Neural cell (in vitro differentiated cells): ENCODE measurements at places on chromosomes 11 and 22. TPM values are rescaled to one million over a fixed set of nuclear protein-coding genes. Genes with fewer than 3 reads are reported as not detected.

The RBMXL2 gene
- polyA plus RNA-seq: not detected in 2 replicates

The C11orf91 gene
- polyA plus RNA-seq: not detected in 2 replicates

The OR8G1 gene
- not detected in 2 replicates for polyA plus RNA-seq

The CRYBB1 gene
- polyA plus RNA-seq: not detected in 2 replicates

The CARD16 gene
- polyA plus RNA-seq: not detected in 2 replicates

The POU2AF2 gene
- not detected in 2 replicates for polyA plus RNA-seq

The MYO7A gene
- 0.30 and 0.61 TPM in 2 replicates for polyA plus RNA-seq

The OR8D1 gene
- not detected in 2 replicates for polyA plus RNA-seq

The SLC7A4 gene
- not detected in 2 replicates for polyA plus RNA-seq

The DGCR8 gene
- 48.9 and 52.3 TPM in 2 replicates for polyA plus RNA-seq

The OR51B2 gene
- not detected in 2 replicates for polyA plus RNA-seq

The WNT7B gene
- 0.16 and 0.24 TPM in 2 replicates for polyA plus RNA-seq

The LRRC74B gene
- polyA plus RNA-seq: not detected in 2 replicates

The PYGM gene
- polyA plus RNA-seq: 0.14 and 0.43 TPM in 2 replicates

The EMID1 gene
- polyA plus RNA-seq: 14.1 and 22.2 TPM in 2 replicates

The BEST1 gene
- polyA plus RNA-seq: 6.4 and 7.7 TPM in 2 replicates

The NXPE2 gene
- polyA plus RNA-seq: 0.20 TPM in 1 of 2 replicates, not detected in the other

The NECTIN1 gene
- polyA plus RNA-seq: 5.6 and 8.1 TPM in 2 replicates

The MYOD1 gene
- polyA plus RNA-seq: not detected in 2 replicates

The DERL3 gene
- polyA plus RNA-seq: 0.84 and 1.4 TPM in 2 replicates

The CTSW gene
- not detected in 2 replicates for polyA plus RNA-seq

The RFPL3 gene
- polyA plus RNA-seq: 0.50 TPM in 1 of 2 replicates, not detected in the other

The HIC2 gene
- polyA plus RNA-seq: 19.0 and 25.6 TPM in 2 replicates

The CDC42EP1 gene
- polyA plus RNA-seq: 0.24 TPM in 1 of 2 replicates, not detected in the other

The CCDC81 gene
- 1.0 and 2.5 TPM in 2 replicates for polyA plus RNA-seq
